ENCODE measurements at places on chromosomes 1 and 21.
A peak's percentile ranks its signal among the peaks of the same experiment; 100 is the strongest.

DNA sequence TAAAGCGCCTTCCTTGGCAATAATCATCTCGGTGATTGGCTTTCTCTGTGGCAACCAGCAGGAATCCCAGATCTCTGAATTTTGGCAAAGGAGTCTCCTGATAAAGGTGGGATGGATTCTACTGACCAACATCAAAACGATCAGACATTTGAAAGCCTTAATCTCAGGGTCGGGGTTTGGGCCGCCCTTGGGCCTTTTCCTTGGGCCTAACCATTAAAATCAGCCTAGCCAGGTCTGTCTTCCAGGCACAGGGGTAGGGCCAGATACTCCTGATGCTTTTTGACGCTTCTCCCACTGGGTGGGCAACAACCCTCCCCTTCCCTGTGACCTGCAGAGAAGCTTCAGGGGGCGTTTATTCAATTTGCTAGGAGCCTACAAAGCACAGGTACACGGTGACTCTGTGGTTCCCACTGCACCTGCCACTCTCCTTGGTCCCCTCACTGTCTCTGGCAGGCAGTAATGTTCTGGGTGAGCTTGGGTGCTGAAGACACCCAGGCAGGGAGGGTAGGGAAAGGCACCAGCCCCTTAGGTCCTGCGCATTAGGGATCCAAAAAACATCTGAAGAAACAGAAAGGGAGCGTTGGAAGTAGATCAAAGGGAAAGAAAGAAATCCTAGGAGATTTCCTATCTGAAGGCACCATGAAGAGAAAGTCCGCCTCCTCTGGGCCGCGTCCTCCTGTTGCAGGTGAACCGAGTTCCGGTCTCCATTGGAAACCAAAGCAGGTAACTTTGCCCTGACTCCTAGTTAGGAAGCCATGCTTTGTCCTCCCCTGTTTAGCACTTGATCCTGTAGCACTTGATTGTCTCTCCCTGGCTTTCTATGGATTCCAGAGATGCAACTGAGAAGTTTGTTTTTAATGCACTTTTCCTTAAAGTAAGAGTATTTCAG is 12.3 kb downstream of the RNU1-2 start:
- no peak for DNase-seq

DNA sequence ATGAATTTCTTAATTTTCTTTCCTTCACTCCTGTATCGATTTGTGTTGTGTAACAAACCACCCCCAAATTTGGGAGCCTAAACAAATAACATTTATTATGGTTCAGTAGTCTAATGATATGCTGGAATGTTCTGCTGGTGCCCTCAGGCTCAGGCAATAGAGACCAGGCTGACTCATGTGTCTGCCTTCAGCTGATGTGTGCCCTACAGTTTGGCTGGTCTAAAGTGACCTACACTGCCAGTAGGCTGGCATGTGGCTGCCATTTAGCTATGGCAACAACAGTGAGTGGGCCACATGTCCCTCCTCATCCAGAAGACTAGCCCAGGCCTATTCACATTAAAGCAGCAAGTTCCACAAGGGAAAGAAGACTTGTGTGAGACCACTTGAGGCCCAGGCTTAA is 115.8 kb downstream of the PTPRC start:
- DNase-seq, result no peak

DNA sequence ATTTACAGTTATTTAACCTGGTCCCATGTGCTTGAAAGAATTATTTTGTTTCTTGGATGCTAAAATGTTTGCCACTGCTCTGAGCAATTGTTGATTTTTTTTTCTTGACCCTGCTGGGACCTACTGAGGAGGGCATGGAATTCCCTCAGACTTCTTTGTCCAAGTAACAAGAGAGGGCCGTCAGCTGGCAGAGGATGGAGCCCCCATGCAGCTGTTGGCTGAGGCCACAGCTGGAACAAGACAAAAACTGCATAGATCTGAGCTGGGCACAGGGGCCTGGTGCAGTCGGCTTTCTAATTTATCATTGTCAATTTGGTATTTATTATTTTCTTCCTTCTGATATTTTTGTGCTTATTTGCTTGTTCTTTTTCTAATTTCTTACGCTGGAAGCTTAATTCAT is 39.6 kb upstream of the ABCG1 start:
- no peak for DNase-seq

DNA sequence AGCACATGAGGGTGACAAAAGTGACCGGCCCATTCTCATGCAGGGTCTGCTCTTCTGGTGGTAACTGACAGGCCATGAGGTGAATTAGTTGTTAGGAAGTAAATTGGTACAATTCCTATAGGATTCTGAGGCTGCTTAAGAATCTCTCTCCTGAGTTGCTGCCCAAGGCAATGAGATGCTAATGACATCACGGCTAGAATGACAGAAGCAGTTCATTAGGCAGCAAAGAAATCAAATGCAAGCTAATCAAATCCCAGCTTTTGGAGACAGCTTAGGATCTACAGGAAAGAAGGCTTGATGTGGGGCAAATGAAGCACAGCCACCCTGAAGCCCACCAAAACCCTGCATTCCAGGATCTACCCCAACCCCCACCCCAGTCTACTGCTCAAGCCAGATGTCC is 265.2 kb downstream of the ASTN1 start:
- no peak for DNase-seq

- DNase-seq, result no peak
Measured at GRCh38 chr1:116769561-116769977, 15.3 kb downstream of the CD2 start.

- peak; percentile 50 for DNase-seq
Measured at GRCh38 chr1:37793773-37794371, at the start of gene MANEAL. MANEAL (plus strand) TSS chr1:37793847; CDS start chr1:37794183, 336 bp downstream.

DNA sequence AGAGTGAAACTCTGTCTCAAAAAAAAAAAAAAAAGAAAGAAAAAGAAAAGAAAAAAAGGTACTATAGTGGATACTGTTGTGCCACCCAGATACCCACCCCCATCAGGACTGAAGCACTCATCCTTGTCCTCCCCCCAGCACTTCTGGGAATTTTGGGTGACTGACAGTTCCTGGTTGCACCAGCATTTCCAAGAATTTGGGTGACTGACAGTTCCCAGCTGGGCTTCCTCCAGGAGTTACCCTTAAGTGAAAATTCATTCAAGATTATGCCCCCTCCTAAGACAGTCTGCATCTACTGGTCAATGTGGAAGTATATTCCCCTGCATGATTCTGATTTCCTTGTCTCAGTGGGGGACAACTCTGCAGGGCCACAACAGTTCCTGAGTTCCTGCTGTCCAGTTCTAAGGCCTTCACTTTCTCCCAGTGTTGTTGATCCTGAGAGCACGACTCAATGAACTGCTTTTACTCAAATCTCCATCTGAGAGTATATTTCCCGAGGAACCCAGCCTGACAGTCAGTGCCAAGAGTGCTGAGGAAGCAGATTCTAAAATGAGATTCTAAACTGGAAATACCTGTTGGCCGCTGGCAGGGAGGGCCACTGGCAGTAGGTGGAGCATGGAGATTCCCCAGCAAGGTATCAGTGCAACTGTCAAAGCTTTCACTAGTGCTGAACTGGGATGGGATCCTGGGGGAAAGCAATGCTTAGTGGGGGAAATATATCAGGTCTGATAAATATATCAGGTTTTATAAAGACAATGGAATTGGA is 18.5 kb downstream of the RIIAD1 start:
- DNase-seq, result no peak

- no peak for DNase-seq
Measured at GRCh38 chr1:76037324-76037723, 37.2 kb upstream of the ST6GALNAC3 start.

- no peak for DNase-seq
Measured at GRCh38 chr1:113536182-113536780, 146.0 kb downstream of the MAGI3 start.

DNA sequence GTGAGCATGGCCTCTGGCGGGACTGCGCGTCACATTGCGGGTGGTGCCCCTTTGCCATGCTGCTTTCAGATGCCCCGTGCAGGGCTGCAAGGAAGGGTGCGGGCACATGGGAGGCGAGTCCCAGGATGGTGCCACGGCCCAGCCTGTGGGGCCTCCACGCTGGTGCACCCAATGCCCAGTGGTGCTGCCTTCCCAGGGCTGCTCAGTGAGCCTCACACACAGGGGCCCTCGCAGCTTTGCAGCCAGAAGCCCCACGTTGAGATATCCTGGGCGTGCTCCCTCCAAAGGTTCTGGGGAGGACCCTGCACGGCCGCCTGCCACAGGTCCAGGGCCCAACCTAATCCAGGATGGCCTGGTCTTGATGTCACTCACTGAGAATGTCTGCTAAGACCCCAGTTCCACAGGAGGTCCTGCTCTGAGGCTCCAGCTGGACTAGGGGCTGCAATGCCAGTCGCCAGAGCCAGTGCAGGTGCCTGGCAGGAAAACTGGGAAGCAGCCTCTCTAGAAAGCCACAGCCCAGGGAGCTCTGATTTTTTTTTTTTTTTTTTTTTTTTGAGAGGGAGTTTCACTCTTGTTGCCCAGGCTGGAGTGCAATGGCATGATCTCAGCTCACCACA is 34.1 kb upstream of the PRSS38 start:
- DNase-seq, result no peak

DNA sequence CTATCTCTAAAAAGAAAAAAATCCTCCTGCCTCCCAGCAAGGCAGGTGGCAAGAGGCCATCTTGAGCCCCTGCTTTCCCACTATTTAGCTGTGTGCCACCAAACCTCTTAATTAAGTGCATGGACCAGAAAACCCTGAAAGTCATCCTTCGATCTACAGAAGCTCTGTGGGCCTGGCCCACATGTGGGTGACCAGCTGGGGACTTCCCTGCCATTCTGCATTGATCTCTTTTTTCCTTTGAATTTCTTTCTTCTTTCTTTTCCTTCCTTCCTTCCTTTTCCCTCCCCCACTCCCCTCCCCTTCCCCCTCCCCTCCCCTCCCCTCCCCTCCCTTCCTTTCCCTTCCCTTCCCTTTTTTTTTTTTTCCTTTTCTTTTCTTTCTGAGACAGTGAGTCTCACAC is 38.0 kb downstream of the KIF21B start:
- no peak for DNase-seq

DNA sequence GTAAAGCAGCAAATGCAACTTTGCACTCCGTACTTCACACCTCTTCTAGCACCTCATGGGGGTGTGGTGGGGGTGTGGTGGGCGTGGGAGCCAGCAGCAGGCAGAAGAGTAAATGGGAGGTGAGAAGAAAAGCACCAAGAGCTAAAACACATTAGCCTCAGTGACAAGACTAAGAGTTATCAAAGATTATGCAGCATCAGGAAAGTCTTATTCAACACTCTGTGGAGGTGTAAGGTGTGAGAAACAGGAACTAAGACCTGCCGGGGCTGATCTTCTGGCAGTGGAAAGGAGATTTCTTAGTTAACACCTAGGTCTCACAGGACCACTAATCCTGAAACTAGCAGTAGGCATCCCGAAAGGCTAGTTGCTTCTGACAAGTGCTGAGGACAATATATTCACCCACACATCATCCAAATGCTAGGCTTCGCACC is 9.9 kb downstream of the TGFBR3 start:
- no peak for DNase-seq

DNA sequence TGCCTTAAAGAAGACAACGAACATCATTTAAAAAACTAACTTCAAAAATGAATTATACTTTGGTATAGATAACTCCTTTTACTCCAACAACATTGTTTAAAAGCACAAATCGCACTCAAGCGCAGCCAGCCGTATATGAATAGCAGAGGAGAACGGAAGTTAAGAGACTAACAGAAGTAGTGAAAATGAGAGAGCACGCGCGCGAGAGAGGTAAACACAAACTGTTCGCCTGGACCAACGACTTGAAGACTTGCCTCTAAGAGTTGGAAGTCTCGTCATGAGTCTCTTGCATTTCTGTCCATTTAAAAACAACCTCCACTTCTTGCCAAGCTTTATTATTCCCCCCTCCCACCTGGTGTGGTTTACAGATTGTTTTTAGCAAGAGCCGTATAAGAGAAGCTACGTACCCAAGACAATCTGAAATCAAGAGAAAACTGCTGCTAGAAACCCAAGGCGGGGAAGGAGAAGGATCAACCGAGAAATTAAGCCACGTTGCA is 479 bp downstream of the SELENOF start:
- DNase-seq, result no peak

- no peak for DNase-seq
Measured at GRCh38 chr1:48558366-48558765, 86.4 kb upstream of the SPATA6 start.

DNA sequence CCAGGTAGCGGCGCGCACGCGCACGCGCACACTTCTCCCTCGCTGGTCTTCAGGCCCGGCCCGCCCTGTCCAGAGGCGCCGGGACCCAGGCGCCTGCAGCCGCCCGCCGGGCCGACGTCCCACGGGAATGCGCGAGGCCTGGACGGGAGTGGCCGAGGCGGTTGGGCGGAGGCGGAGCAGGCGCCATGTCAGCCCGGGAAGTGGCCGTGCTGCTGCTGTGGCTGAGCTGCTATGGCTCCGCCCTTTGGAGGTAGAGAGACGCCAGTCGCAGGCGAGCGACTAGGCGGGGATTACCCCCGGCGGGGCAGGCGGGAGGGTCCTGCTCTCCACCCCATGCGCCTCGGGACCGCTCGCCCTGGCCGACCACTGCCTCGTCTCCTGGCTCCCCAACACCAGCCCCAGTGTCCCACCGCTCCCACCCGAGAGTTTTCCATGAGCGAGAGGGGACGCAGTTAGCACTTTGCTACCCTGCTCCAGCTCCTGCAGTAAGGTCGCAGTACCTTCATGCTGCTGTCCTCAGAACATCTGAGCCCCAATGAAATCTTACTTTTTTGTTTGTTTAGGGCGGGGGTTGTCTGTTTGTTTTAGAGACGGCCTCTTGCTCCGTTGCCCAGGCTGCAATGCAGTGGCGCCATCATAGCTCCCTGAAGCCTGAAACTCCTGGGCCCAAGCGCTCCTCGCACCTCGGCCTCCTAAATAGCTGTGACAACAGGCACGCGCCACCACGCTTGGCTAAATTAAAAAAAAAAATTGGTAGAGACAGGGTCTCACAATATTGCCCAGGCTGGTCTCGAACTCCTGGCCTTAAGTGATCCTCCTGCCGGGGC is at the start of gene CATSPERE:
TSS of gene CATSPERE (plus strand) at position 29 of the 827 bp plus-strand sequence. CDS start at position 186, 157 bp downstream.
- DNase-seq, result peak; percentile 94

DNA sequence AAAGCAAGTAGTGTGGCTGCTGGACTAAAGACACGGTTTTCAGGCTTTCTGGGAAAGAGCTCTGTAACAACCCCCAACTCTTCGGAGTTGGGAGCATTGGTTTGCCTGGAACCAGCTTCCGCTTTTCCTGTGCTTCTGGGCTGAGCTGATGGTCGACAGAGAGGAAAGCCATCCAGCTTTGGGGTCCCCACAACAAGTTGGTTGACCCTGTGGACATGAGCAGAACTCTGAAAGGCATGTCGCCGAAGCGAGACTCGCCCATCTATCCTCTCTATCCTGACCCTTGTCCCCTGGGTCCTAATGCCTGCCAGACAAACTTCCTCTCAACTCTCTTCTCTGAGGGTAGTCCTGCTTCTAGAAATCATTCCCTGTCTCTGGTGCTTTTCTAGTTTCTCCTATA is 31.9 kb upstream of the FCGR2A start:
- DNase-seq, result no peak

- no peak for DNase-seq
Measured at GRCh38 chr1:227805606-227806197, 9.8 kb upstream of the PRSS38 start.

All from psoas muscle (tissue), 8 donors.